ENCODE measurements at places on chromosomes 1 and 21.
A peak's percentile ranks its signal among the peaks of the same experiment; 100 is the strongest.

DNA sequence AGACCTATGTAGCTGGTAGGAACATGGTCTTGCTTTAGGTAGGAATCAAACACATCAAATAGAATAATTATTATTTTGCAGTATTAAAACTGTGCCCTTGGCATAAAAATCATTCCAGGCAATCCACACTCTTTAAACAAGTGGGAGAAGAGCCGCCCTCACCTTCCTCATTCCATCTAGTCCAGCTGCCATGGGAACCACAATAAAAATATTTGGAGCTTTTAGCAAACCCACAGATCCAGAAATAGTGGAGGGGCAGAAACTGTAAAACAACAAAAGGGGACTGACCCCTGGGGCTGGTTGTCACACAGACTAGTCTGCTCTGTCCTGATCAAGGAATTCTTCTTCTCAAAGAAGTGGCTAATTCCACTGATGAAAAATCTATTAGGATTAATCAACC is 61.6 kb downstream of the PTPRC start:
- no peak for DNase-seq

GRCh38 chr1:96520579-96520947 is 201.0 kb upstream of the PTBP2 start:
- DNase-seq: no peak

DNA sequence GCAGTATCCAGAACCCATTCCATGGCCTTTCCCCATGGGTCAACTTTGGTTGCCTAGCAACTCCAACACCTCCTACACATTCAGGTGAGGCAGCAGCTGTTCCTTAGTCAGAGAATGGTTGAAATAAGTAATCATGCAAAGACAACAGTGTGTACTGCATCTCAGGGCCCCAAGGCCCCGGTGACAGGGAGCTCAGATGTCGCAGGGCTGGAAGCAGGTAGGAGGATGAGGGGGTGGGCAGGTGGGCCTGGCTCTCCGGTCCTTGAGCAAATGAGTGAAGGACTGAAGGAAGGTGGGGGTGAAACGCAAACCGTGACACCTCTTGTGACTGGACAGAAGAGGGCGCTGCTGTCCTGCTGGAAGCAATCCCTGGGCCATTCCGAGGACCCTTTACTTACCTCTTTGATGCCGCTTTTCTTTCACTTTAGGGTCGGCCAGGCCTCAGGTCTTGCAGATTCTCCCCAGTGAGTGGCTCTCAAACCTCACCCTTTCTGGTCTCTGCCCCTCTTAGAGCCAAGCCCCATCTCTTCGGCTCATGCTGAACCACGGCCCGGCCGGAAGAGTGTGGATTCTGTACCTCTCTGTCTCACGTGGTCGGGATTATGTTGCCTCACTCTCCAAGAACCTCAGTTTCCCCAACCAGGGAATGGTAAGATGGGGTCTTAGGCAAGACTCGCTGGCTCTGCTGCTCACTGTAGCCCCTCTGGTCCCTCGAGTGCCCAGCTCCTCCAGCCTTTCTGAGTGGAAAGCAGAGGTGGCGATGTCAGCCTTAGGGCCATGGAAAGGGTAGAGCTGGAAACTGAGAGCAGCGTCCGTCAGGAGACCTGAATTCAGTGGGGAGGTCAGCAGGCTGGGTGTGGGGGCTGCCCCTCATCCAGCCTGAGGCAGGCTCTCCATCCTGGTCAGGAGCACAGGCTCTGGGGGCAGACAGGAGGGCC is 5.6 kb upstream of the KCNA10 start:
- DNase-seq: no peak

GRCh38 chr1:173868266-173869020 is at the start of gene ZBTB37:
TSS of gene ZBTB37 (plus strand) at chr1:173868380. CDS start at chr1:173870226, 1,846 bp downstream.
- DNase-seq: peak; percentile 85

DNA sequence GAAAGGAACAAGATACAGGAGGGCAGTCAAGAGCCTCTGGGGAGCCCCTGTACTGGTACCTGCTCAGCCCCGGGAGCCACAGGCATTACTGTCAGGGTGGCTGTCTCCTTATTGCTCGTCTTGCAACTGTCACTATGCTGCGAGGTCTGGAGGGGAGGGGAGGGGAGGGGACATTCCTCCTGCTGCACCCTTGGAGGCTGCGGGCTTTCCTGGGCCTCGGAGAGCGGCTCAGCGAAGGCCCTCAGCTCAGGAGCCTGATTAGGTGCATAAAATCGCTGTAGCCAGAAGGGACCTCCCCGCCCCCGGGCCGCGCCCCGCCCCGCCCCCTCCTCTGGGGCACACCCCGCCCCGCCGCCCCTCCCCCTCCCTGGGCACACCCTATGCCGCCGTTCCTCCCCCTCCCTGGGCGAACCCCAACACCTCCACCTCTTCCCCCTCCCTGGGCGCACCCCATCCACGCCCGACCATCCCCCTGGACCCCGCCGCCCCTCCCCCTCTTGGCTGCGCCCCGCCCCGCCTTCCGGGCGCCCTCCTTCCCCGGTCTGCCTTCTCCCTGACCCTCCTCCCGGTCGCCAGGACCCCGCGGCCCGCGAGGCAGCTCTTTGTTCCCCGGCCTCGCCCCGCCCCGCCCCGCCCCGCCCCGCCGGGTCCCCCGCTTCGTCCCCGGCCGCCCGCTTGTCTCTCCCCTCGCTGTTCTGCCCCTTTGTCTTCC is 35.5 kb downstream of the CACHD1 start:
- DNase-seq: peak; percentile 14

GRCh38 chr21:39344848-39345247 is 4.0 kb downstream of the HMGN1 start:
- DNase-seq: no peak

DNA sequence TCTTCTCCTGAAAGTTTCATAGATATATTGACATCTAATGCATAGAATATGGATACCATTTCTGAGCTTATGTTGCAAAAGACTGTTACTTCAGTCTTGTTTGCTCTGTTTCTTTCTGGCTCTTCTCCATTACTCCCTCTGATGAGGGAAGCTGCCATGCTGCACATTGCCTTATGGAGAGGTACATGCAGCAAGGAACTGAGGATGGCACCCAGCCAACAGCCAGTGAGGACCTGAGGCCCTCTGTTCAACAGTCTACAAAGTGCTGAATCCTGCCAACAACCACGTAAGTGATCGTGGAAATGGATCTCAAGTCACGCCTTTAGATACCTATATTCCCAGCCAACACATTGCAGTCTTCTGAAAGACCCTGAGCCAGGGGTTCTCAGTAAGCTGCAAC is 66.6 kb upstream of the ADAMTS5 start:
- no peak for DNase-seq

DNA sequence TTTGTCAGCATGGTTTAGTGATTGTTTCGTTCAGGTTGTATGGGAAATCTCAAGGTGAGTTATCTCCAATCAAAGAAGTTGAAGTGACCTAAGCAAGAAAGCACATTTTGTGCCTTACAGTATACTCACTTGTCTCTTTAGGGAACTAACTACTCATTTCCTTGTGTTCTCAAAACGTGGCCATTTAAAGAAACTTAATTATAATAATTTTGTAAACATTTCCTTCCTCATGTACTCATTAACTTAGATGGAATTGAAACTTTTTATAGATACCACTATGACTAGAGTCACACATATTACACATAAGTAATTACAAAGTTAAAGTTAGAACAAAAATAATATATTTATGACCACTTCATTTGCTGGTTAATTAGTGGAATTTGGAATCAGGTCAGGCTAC is 552.6 kb downstream of the MRPL39 start:
- no peak for DNase-seq

DNA sequence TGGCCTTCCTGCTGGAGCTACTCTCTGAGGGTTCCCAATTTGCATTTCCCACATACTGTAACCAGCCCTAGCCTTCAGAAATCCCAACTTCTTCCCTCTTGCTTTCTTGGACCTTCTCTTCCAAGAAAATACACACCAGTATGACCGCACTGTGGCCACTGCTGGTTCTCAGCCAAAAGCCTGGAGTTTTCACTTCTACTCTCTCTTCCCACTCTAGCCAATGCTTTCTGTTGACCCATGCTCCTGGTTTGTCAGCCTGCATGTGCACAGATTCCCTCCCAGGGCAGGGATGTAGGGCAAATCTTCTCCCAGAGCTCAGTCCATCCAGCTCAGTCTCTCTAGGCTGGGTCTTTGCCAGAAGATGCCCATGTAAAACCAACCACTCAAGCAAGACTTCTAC is 664 bp downstream of the SLAMF1 start:
- DNase-seq: no peak

DNA sequence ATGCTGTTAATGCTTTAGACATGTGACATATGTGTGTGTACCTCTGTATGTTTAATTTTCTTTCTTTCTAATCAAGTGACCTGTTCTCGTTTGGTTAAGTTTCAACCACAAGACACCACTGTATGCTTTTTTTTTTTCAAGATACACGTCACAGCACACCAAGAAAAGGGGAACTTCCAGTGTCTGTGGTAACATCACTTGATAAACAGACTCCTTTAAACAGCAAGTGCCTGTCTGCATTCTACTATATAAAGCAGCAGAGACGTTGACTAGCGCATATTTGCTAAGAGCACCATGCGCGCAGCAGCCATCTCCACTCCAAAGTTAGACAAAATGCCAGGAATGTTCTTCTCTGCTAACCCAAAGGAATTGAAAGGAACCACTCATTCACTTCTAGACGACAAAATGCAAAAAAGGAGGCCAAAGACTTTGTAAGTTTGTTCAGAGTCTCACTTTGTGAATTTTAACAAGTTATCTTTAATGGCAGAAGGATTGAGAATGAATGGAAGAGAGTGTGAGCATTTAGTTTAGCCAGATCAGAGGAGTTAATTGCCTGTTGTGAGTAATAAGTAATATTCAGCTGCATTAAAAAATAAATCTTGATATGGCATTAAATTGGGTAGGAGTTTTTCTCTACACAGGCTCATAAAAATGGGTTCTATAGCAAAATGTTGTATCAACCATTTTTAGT is at the start of gene RGS1:
RGS1 (plus strand) TSS at position 275 of the 691 bp plus-strand sequence; CDS start at position 295, 20 bp downstream.
- DNase-seq: peak; percentile 5

DNA sequence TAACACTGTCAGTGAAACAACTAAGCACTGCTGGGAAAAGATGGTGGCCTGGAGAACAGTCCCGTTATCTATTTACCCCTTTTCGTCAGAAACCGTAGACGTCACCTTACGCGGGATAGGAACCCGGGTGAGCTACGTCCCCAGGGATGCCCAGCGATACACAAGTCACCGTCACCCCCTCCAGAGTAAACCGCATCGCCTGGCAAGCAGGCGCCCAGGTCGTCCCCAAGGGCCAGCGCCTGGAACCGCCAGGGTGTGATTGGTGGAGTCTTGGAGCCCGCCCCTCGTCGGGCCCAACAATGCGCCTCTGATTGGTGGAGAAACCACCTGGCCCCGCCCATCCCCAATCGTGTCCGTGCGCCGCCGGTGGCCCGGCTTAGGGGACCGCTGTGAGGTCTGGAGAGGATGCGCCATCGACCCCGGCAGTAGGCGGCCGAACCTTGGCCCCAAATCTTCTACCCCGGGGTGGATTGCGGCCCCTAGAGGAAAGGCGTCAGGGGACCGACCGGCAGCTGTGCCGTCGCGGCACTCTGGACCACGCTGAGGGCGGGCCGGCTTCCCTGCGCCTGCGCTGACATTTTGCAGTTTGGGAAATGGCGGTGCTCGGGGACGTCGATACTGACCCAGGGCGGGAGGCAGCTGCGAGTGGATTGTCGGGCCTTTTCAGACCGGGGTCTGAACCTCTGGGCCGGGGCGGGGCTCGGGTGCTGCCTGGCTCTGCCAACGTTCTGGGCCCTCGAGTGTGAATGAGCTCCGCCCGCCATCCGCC is 34.4 kb downstream of the SLC2A1 start:
- peak; percentile 74 for DNase-seq

DNA sequence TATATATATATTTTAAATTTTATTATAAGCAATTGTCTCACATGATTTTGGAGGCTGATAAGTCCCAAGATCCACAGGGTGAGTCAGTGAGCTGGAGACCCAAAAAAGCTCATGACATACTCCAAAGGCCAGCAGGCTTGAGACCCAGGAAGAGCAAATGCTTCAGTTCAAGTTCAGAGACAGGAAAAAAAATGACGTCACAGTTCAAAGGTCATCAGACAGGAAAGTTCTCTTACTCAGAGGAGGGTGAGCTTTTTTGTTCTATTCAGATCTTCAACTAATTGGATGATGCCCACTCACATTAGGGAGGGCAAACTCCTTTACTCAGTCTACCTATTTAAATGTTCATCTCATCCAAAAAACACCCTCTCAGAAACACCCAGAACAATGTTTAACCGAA is 18.2 kb downstream of the RXRG start:
- no peak for DNase-seq

GRCh38 chr1:210655511-210655910 is 326.8 kb downstream of the HHAT start:
- no peak for DNase-seq

DNA sequence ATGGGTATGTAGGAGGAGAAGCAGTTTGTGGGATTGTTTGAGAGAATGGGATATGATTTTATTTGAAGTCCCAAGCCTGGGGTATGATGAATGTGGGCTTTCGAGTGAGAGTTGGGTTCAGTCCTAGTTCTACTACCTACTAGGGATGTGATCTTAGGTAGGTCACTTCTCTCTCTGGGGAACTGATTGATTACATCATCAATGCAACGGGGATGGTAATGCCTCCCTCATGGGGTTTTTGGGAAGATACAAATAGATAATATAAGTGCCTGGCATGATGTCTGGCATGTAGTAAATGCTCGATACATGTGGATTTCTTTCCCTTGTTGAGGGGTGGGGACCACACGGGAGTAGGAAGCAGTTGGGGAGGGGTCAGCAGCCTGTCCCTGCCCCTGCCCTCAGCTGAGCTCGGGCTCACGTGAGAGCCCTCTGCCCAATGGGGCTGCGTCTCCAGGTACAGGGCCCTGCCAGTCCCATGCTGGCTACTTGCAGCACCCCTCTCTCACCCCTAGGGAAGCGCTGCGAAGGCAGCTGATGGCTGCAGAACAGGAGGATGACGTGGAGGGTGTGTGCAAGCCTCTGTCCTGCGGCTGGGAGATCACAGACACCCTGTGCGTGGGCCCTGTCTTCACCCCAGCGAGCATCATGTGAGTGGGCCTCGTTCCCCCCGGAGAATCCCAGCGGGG is 38.7 kb downstream of the AZIN2 start:
- DNase-seq: no peak

- DNase-seq: no peak
Measured at GRCh38 chr1:247291833-247292561, 36.1 kb downstream of the VN1R5 start.

DNA sequence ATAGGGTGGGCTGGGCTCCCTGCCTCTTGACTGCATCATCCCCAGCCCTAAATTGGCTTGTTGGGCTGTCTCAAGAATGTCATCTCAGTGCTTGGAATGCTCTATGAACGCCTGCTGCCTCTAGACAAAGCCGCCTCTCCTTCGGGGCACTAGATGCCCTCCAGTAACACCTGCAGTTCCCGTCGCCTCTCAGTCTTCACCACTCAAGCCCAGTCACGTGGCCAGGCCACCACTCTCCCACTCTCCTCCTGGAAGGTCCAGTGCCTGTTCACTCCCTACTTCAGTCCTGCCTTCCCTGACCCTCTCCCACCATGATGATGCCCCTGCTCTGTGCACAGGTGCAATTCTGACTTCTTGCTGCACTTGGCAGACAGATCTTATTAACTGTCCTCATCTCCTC is 7.0 kb downstream of the TAS1R2 start:
- DNase-seq: no peak

GRCh38 chr1:207798847-207799246 is 47.0 kb downstream of the CD46 start:
- no peak for DNase-seq

- no peak for DNase-seq
Measured at GRCh38 chr1:210647406-210648333, 319.0 kb downstream of the HHAT start.
